CD4-positive, alpha-beta T cell treated with Interleukin-4 for 1 hour (primary cell): ENCODE measurements at places on chromosomes 7 and 10.

- no peak for DNase-seq
Measured at GRCh38 chr7:75623390-75624133, 115.2 kb downstream of the HIP1 start.

DNA sequence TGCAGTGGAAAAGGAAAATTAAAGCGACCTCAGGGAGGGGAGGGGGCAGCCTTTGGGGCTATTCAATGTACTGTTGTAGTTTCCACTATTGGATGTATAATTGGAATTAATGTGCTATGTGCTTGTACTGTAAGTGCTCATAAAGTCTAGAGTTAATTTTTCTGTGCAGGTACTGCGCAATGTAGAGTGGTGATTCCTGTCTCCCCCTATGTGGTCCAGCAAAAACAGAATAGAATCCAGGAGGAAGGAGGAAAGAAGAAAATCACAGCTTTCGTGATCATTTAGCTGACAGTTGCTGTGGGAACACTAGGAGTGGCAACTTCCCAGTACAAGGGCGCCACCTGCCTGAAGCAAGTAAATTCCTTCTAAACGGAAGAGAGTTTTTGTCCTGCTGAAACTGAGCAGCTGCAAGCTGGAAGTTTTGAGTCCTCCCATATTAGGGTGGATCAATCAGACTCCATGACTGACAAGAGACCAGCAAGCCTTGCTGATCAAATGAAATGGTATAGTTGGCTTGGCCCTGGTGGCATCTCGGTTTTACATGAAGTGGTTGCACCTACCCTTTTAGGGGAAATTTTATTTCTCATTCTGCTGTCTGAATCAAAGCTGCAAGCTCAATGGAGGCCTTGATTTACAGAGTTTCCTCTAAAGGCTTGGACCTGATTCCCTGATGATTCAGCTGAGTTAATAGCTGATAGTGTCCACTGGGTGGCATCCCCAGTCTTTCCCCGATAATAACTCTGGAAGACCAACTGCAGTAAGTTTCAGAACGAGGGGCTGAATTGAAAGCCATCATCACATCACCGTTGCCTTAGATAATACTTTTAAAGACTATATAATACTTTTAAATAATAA, 299.8 kb downstream of the HGF start:
- no peak for DNase-seq

GRCh38 chr7:138212314-138212713, 136.1 kb downstream of the AKR1D1 start:
- DNase-seq = no peak

- no peak for DNase-seq
Measured at GRCh38 chr10:76302961-76303630, 871.7 kb downstream of the LRMDA start.

GRCh38 chr10:63005246-63005645, 127.9 kb upstream of the NRBF2 start:
- DNase-seq = no peak
